ENCODE measurements at places on chromosomes 2 and 18.

GRCh38 chr2:184463102-184463865 is 135.0 kb upstream of the ZNF804A start:
- no peak for DNase-seq

- DNase-seq: no peak
These were observed 1.1 kb upstream of the DPP4 start for GRCh38 chr2:162074928-162075688.

DNA sequence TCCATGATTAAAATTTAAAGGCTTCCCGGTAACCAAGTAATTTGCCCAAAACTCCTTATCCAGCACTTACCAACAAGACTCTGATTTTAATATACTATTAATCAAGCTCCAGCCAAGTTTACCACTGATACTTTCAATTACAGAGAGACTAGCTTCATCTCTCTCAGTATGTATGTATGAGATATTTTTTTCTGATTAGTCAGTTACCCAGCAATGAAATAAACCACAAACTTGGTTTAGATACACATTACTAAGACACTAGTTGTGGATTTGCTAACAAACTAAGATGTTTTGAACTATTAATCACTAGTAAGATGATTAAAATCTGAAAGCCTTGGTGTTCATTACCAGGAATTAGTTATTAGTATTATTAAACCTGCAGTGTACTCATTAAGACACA is 1272.2 kb upstream of the ACVR2A start:
- no peak for DNase-seq

- no peak for DNase-seq
These were observed 28.5 kb upstream of the TMBIM1 start for GRCh38 chr2:218320704-218321336.

GRCh38 chr2:71550801-71551630 is 97.7 kb downstream of the DYSF start:
- DNase-seq: no peak

DNA sequence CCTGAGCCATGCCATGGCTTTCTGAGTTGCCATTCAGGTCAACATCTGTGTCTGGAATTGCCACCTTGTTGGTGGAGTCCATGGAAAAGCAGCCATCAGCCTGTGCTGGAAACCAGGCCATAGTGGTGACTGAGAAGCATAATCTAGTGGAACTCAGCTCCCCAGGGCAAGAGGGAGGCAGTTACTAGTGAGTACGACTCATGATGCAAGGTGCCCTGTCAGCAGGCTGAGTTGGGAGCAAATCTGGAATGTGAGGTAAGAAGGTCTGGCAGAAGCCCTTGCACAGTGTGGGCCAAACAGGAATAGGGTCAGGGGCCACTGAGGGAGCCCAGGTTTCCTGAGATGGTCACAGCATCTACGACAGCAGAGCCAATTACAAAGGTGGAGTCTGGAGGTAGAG is 37.1 kb downstream of the SULT1C2 start:
- DNase-seq: no peak

- DNase-seq: no peak
These were observed 3.8 kb upstream of the TMEM131 start for GRCh38 chr2:97999536-97999935.

DNA sequence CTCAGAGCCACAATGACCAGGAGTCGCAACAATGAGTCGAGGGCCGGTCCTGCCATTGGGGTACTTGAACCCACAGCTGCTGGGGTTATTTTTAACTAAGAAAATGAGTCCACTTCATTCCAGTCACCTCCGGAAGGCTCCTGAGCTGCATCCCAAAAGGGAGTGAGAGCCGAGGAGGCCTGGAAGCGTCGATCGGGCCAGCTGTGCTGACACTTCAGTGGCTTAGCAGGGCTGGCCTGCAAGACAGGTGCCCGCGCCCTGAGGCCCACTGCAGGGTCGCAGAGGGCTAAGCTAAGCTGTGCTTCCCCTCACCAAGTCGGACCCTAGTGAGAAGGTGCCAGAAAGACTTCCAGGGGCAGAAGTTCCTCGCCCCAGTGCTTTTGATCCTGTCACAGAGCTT is 21.1 kb downstream of the TBC1D8 start:
- no peak for DNase-seq

GRCh38 chr2:67321588-67321903 is 75.6 kb upstream of the ETAA1 start:
- no peak for DNase-seq

DNA sequence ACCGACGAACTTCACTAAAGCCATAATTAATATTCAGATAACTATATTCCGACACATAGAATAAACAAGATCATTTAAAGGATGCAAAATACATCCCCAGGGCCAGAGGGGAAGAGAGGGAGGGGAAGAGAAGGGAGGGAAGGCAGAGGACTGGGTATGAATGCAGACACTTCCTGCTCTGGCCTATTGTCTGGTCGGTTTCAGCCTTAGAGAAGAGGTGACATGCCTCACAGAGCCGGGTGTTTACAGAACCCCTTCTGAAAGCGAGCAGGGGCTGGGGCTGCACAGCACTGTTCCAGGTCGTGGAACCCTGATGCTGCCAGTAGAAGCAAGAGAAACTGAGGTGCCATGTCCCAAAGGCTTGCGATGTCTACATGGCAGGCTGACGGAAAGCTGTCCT is 31.0 kb downstream of the CELF4 start:
- no peak for DNase-seq

- DNase-seq: peak; percentile 28
These were observed 17.7 kb downstream of the IWS1 start for GRCh38 chr2:127508631-127509034.

GRCh38 chr2:18265614-18266586 is 294.6 kb downstream of the RDH14 start:
- DNase-seq: no peak

DNA sequence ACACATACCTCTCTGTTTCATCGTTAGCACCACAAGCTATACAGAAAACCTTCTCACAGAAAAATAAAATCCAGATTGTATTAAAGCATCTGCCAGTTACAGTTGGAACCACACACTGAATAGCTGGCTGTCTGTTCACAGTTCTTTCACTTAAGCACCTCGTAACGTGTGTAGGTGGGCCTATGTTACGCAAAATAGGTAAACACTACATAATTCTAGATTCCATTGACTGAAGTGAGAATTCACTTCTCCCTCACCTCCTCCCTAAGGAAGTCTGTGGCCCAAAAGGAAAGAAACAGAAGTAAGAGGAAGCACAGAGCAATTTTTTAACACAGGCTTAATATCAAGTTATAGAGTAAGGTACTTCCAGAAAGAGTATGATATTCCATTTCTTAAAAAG is 24.9 kb downstream of the PELI1 start:
- peak; percentile 9 for DNase-seq

DNA sequence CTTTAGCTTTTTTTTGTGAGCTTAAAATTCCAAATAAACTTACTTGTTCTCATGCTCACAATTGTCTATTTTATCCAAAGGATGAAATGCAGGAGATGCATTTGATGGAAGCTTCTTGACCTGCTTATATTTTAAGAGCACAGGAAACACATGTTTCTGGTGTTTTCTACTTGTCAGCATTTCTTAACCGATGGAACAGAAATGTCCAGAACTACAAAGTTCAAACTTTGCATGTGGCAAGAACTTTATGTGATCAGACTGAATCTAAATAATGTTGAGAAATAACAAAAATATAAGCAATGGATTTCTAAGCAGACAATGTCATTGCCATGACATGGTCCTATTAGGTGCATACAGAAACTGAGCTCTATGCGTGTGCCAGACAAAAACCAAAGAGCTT is 9.9 kb upstream of the CTLA4 start:
- no peak for DNase-seq

DNA sequence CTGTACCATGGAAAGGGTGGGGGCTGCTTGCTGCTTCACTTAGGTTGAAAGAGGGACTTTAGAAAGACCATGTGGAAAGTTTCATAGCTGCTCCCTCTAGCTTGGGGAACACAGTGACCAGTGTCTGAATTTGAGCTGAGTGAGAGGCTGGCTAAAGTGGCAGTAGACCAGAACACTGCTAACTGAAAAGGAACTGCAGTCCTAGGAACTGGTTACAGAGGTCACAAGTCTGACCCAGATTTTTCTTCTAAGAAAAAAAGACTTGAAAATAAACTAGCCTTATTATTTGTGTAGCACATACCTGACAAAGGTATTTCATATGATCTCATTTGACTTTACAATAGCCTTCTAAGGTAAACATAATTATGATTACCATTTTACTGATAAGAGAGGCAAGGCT is 153.6 kb downstream of the FSHR start:
- no peak for DNase-seq

GRCh38 chr18:48927286-48928080 is 23.3 kb downstream of the SMAD7 start:
- no peak for DNase-seq

- no peak for DNase-seq
These were observed 248.5 kb upstream of the RND3 start for GRCh38 chr2:150735894-150736498.

GRCh38 chr2:65397122-65397521 is 35.3 kb downstream of the SPRED2 start:
- DNase-seq: no peak

DNA sequence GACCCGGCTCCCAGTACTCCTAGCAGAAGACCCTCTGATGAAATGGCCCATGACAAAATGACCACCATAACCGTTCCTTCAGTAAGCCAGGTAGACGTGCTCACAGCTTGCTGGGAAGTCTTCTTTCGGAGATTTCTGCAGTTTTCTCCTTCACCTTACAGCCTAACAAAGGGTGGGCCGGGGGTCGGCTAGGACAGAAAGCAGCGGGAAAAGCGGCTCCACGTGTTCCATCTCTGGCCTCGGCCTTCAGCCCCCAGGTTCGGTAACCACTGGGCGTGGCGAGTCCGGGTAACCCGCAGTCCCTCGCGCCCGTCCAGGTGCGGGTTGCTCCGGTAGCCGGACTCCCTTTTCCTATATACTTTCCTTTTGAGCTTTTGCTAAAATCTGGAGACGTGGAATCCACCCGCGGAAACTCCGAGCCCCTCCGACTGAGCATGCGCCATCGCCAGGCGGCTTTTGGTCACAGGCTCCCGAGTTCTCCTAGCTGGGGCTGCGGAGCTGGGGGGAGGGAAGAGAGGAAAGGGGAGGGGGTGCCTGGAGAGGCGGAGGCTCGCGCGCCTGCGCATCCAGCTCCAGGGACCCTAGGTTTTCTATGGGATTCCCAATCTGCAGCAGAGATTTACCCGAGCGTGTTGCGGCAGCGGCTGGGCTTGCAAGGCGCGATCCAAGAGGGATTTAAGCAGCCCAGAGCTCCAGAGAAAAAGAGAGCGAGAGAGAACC is at the start of gene VSNL1:
Gene VSNL1 (plus strand): TSS at position 604 of the 720 bp plus-strand sequence. CDS start 51,379 bp downstream, outside the sequence.
- DNase-seq: peak; percentile 52

DNA sequence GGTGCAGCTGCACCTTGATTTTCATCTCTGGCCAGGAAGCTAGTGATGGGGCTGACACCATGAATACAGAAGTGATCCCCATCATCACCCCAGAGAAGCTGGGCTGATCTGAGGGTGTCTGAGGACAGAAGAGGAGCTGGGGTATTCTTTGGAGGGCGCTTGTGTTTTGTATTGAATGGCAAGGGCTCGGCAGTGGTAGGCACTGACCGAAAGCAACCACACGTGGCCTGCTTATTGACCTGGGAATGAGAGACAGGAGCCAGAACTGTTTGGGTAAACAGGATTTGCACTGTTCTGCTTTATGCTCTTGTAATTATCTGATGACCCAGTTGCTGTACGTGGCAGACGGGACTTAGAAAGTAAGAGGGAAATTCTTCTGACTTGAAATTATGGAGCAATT is 62.6 kb upstream of the RPL31 start:
- DNase-seq: no peak

GRCh38 chr2:192438239-192438638 is 243.5 kb upstream of the TMEFF2 start:
- no peak for DNase-seq

DNA sequence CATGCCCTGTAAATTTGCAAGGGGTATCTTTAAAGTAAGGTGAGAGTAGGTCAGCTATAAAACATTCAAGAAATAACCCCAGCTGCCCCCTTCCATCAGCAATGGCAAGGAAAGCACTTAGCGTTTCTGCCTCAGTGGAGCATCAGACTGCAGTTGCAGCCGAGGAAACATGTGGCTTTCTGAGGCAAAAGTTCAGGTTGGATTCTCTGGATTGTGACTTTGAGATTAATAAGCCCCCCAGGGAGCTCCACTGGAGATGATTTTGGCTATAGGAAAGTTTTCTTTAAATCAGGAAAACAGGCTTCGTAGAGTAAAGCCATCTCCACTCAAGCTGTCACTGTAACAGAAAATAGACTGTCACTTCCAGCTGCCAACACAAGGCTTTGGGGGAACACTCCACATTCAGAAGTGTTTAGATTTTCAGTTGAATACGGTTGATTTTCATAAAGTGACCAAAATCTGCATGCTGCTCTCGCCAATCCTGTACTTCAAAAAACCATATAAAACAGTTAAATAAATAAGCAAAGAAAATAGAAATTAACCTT is 15.3 kb upstream of the RIT2 start:
- no peak for DNase-seq

- no peak for DNase-seq
These were observed 35.7 kb downstream of the RTTN start for GRCh38 chr18:70169747-70170146.

DNA sequence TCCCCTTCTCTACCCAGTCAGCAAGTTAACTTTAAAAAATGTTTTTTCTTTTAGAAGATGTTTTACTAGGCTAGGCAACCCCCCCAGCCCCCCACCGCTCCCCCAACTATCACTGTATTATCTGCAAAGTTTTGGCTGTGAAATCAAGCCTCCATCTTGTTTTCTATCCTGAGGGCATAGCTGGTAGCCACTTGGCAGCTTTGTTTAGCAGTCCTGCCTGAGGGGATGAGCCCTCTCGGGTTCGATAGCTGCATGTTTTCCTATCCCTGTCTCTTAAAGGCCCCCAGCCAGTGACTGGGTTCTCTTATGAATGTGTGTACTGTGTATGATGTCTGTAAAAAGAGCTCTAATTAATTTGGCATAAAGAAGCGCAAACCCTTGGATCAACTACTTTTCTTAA is 43.4 kb downstream of the MRO start:
- DNase-seq: no peak

DNA sequence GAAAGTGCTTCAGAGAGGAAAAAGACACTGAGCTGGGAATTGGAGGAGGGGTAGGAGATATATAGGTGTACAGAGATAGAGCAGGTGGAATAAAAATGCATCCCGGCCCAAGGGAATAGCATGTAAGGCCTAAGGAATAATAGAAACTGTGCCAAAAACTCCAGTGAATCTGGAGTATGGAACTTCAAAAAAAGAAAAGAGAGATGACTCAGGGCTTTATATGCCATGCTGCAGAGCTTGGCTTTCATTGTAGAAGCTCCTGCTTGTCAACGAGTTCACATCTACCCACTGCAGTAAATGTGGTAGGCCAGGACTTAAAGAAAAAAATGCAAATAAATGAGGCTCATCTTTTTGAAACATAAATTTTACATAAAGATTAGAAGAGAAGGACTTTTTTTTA is 131.8 kb downstream of the MREG start:
- DNase-seq: no peak

GRCh38 chr2:120415728-120416509 is 70.0 kb downstream of the INHBB start:
- no peak for DNase-seq

GRCh38 chr18:55124078-55124763 is 165.0 kb upstream of the CCDC68 start:
- DNase-seq: no peak

DNA sequence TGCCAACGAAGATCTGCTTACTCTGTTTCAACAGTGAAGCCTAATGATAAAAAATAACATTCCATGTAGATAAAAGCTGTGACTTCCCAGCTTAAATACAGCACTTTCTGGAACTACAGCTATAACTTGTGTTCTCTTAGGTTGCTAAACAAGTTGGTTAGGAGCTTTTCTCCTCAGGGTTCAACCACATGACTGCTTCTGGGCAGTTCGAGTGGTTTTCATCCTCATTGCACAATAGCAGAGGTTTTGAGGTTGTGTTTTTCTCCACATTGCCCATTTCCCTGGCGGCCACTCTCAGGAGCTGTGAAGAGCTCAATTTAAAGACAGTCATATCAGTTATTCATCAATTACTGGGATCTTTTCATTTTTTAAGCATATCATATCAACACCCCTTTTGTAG is 102.2 kb upstream of the CYP1B1 start:
- DNase-seq: no peak

Measured in NCI-H2081 (cell line).